Nephron progenitor cell (in vitro differentiated cells): ENCODE measurements at places on chromosomes 6 and 20.

DNA sequence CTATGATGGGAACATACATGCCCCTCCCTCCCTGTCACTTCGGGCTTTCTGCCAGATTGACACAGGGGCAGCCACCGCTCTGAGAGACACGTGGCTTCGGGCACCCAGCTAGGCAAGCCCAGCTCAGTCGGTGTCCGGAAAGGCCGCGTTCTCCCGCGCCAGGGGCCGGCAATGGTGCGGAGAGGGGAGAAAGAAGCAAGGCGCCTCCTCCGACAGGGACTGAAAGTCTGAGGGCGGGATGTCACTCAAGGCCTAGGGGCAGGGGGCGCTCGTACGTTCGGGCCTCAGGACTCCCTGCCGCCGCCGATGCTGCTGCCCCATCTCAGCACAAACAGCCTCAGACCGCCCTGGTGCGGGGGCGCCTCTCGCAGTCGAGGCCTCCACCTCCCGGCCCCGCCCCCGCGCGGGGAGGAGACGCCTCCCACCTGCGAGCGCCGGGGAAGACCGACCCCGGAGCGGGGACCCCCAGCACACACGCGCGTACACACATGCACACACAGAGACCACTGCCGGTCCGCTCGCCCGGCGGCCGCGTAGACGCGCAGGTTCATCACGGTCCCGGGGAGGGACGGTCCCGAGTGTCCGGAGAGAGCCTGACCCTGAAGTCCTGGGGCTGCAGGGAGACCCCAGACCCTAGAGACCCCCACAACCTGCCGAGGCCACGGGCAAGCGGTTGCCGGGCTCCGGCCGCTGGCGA is 1.9 kb downstream of the GRM4 start:
- no peaks in the 10 kb centered on the region for H3K36me3 ChIP-seq
- H3K4me1 ChIP-seq, result peaks cover 81% of the 10 kb centered on the region
- H3K4me3 ChIP-seq, result peak overlapping the region; percentile 57
- DNase-seq, result peak; percentile 84
- H3K27me3 ChIP-seq, result peaks cover 73% of the 10 kb centered on the region

DNA sequence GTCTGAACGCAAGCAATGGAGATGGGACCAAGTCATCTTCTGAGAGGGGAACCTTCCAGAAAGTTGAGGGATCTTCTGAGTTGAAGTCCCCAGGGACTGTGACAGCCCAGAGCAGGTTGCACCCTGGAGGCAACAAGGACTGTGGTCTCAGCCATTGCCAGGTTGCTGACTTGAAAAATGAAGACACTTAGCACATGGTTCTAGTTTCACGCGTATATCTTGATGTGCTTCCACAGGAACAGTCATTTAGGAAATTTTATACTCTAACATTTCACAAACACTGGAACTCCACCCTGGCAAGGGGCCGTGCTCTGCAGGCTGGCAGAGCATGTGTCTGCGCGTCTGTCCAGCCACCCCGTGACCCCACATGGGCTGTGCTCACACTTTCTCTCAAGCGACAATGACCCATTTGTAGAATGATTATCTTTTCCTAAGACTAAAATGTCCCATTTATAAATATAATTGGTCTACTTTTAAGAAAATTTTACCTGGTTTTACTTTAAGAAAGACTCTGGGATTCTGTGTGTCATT is 157.0 kb downstream of the ERMARD start:
- no peak overlapping the region for H3K4me3 ChIP-seq
- peaks cover 47% of the 10 kb centered on the region for H3K4me1 ChIP-seq
- H3K27me3 ChIP-seq, result peaks cover 14% of the 10 kb centered on the region
- no peak for DNase-seq
- no peak overlapping the region for H3K27ac ChIP-seq

- H3K4me3 ChIP-seq, result no peak overlapping the region
- DNase-seq, result no peak
- H3K27me3 ChIP-seq, result peaks cover 13% of the 10 kb centered on the region
- H3K36me3 ChIP-seq, result no peaks in the 10 kb centered on the region
- peaks cover 24% of the 10 kb centered on the region for H3K4me1 ChIP-seq
- H3K27ac ChIP-seq, result no peak overlapping the region
These were observed 930.6 kb downstream of the KIF16B start for GRCh38 chr20:15642676-15643075.

DNA sequence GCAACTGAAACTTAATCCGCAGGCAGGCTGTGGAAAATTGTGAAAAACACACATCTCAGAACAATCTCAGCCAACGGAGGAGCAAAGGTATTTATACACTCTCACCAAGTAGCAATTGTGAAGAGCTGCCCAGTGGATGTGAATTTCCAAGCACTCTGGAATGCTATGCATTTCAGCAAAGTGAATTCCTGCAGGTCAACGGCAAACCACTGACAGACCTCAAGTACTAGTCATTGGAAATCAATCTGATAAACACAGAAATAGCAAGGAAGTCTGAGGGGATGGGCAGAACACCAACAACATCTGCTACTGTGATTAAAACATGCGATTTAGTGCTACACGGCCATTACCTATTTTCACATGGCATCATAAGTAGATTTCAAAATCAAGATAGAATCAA is 429.1 kb downstream of the HTR1B start:
- no peaks in the 10 kb centered on the region for H3K27me3 ChIP-seq
- H3K4me1 ChIP-seq, result peaks cover 7% of the 10 kb centered on the region
- H3K36me3 ChIP-seq, result no peaks in the 10 kb centered on the region
- DNase-seq, result no peak

- peaks cover 38% of the 10 kb centered on the region for H3K27me3 ChIP-seq
- DNase-seq, result no peak
- no peak overlapping the region for H3K4me3 ChIP-seq
- no peak overlapping the region for H3K27ac ChIP-seq
- no peaks in the 10 kb centered on the region for H3K36me3 ChIP-seq
- peaks cover 23% of the 10 kb centered on the region for H3K4me1 ChIP-seq
These were observed 2.8 kb upstream of the MYO6 start for GRCh38 chr6:75746221-75746620.

- H3K4me3 ChIP-seq, result no peak overlapping the region
- peaks cover 7% of the 10 kb centered on the region for H3K27me3 ChIP-seq
- H3K4me1 ChIP-seq, result peaks cover 34% of the 10 kb centered on the region
These were observed 157.0 kb upstream of the CITED2 start for GRCh38 chr6:139531148-139532115.

- peak overlapping the region; percentile 71 for H3K4me3 ChIP-seq
- peaks cover 65% of the 10 kb centered on the region for H3K4me1 ChIP-seq
- DNase-seq, result peak; percentile 35
These were observed 59.7 kb downstream of the HIVEP2 start for GRCh38 chr6:142885182-142885867.

GRCh38 chr6:109349419-109349987 is 32.8 kb downstream of the CD164 start:
- no peaks in the 10 kb centered on the region for H3K4me1 ChIP-seq
- peaks cover 32% of the 10 kb centered on the region for H3K36me3 ChIP-seq
- no peak overlapping the region for H3K4me3 ChIP-seq
- no peak overlapping the region for H3K27ac ChIP-seq
- no peak for DNase-seq
- no peaks in the 10 kb centered on the region for H3K27me3 ChIP-seq

- DNase-seq, result no peak
- no peaks in the 10 kb centered on the region for H3K36me3 ChIP-seq
- peaks cover 3% of the 10 kb centered on the region for H3K27me3 ChIP-seq
- H3K27ac ChIP-seq, result peak overlapping the region; percentile 90
These were observed 135.5 kb downstream of the LY86 start for GRCh38 chr6:6723921-6724538.

DNA sequence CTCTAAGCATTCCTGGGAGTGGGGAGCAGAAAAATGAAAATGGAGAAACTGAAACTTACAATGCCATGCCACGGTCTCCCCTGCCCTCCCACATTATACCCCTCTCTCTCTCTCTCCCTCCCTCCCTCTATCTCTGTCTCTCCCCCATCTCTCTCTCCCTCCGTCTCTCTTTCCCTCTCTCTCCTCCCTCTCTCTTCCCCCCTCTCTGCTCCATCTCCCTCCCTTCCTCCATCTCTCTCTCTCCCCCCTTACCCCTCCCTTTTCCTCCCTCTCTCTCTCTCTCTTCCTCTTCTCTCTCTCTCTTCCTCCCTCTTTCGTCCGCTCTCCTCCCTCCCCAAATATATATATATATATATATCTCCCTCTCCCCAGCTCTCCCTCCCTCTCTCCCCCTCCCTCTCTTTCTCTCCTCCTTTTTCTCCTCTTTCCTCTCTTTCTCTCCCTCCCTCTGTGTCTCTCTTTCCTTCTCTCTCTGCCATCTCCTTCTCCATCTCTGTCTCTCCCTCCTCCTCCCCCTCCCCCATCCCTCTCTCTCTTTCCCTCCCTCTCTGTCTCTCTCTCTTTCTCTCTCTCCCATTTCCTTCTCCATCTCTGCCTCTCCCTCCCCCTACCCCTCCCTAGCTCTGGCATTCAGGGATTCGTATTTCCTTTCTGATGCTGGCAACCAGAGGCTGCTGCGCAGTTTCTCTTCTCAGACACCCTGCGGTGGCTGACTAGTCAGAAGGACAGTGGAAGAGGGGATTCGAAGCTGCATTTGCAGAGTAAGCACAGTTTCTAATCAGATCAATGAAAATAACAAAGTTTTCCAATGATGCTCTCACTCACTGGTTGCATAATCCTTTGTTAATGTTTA is 13.9 kb upstream of the VAPB start:
- peaks cover 24% of the 10 kb centered on the region for H3K27me3 ChIP-seq
- no peaks in the 10 kb centered on the region for H3K36me3 ChIP-seq
- peak overlapping the region; percentile 16 for H3K4me3 ChIP-seq
- peaks cover 47% of the 10 kb centered on the region for H3K4me1 ChIP-seq
- DNase-seq, result peak; percentile 16

- peak; percentile 52 for DNase-seq
- H3K4me1 ChIP-seq, result peaks cover 28% of the 10 kb centered on the region
- no peak overlapping the region for H3K27ac ChIP-seq
- H3K36me3 ChIP-seq, result peaks cover 12% of the 10 kb centered on the region
These were observed 1.1 kb downstream of the RGS17 start for GRCh38 chr6:153129873-153130514.

- H3K4me1 ChIP-seq, result peaks cover 18% of the 10 kb centered on the region
- no peaks in the 10 kb centered on the region for H3K36me3 ChIP-seq
- no peak for DNase-seq
- peaks cover 19% of the 10 kb centered on the region for H3K27me3 ChIP-seq
These were observed 272.9 kb upstream of the SUPT3H start for GRCh38 chr6:45650524-45651135.

DNA sequence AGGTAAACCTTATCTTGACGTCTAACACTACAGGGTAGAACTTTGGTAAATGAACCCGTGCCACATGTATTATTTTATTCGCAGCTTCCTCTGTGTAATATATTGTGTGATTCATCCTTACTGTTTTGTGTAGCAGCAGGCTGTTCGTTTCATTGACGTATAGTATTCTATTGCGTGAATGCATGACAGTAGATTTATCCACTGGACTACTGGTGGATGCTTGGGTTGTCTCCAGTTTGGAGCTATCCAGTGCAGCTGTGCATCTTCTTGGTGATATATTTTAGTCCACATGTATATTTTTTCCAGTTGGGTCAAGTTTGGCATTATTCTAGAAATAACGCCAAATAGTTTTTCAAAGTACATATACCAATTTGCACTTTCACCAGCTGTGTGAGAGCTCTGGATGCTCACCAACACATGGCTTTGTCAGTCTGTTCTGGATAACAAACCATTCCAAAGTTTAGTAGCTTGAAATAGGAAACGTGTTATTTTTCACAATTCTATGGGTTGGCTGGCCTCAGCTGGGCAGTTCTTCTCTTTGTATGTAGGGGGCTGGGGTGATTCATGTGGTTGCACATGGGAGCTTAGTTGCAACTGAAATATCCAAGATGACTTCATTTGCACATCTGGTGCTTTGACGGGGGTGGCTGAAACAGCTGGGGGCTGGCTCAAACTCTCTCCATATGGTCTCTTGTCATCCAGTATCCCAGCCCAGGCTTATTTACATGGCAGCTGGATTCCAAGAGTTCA is 9.3 kb downstream of the ECT2L start:
- no peaks in the 10 kb centered on the region for H3K36me3 ChIP-seq
- peaks cover 3% of the 10 kb centered on the region for H3K27me3 ChIP-seq
- no peak for DNase-seq
- no peaks in the 10 kb centered on the region for H3K4me1 ChIP-seq
- no peak overlapping the region for H3K4me3 ChIP-seq
- H3K27ac ChIP-seq, result no peak overlapping the region

GRCh38 chr6:161327360-161327953 is 53.6 kb upstream of the AGPAT4 start:
- H3K36me3 ChIP-seq, result peaks cover 5% of the 10 kb centered on the region
- no peak for DNase-seq
- H3K4me1 ChIP-seq, result no peaks in the 10 kb centered on the region
- peaks cover 7% of the 10 kb centered on the region for H3K27me3 ChIP-seq
- H3K27ac ChIP-seq, result no peak overlapping the region

GRCh38 chr20:37055276-37055675 is 40.5 kb downstream of the RBL1 start:
- no peaks in the 10 kb centered on the region for H3K4me1 ChIP-seq
- peak overlapping the region; percentile 89 for H3K27ac ChIP-seq
- H3K36me3 ChIP-seq, result peaks cover 83% of the 10 kb centered on the region

- no peaks in the 10 kb centered on the region for H3K36me3 ChIP-seq
- no peak for DNase-seq
- H3K27me3 ChIP-seq, result peaks cover 4% of the 10 kb centered on the region
- no peak overlapping the region for H3K27ac ChIP-seq
- peaks cover 36% of the 10 kb centered on the region for H3K4me1 ChIP-seq
These were observed 241.8 kb downstream of the ANKRD60 start for GRCh38 chr20:57986666-57987065.

DNA sequence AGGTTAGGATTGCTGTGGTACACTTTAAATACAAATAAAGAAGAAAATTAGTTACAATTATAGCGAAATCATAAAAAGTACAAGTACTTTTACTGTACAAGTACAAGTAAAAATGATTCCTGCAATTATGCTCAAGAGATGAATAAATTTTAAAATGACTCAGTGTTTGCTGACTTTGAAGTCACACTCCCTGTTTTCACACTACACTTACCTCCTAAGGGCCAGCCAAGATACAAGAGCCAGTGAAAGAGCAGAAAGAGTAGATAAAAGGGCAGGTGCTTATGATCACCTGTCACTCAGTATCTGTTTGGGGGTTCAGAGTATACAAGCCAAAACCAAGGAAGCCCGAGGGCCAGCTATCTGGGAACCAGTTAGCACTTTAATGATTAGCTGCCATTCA is 41.0 kb upstream of the COL21A1 start:
- no peak overlapping the region for H3K4me3 ChIP-seq
- H3K27ac ChIP-seq, result peak overlapping the region; percentile 17
- peaks cover 7% of the 10 kb centered on the region for H3K4me1 ChIP-seq
- DNase-seq, result no peak
- no peaks in the 10 kb centered on the region for H3K36me3 ChIP-seq
- no peaks in the 10 kb centered on the region for H3K27me3 ChIP-seq

- no peaks in the 10 kb centered on the region for H3K27me3 ChIP-seq
- H3K4me1 ChIP-seq, result no peaks in the 10 kb centered on the region
- no peak for DNase-seq
- no peak overlapping the region for H3K4me3 ChIP-seq
- no peak overlapping the region for H3K27ac ChIP-seq
These were observed 88.1 kb upstream of the IFNGR1 start for GRCh38 chr6:137307163-137307854.
